ENCODE measurements at places on chromosomes 12 and 14. TPM values are rescaled to one million over a fixed set of nuclear protein-coding genes. Genes with fewer than 3 reads are reported as not detected.

DNA sequence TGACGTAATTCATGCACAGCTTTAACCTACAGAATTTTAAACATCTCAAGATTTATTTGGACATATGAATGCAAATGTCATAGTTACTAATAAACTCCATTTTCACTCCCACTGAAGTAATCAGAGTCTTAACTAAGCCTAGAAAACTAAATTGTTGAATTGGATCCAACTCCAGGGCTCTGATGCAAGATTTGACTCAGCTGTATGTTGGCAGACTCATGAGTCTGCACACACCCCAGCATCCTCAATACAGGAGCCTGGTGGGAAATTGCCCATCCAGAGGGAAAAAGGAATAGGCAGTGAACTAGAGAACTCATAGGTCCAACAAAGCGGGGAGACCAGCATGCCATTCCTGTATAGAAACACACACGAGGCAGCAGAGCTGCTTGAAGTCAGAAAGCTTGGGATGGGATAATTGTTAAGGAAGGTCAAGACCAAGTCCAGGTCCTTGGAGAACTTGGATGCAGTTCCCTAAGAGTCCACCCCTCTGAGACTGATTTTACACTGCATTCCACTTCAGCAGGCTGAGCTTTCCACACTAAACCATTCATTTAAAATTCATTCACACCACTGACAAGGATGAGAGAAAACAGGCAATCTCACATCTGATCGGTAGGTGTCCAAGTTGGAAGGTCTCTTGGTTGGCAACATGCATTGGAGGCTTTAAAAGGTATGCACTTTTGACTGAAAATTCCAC, 14.4 kb downstream of the TMTC1 start:
- no peak for DNase-seq

The GCH1 gene
- total RNA-seq: 4.9 TPM

GRCh38 chr14:49189375-49189774, 396.8 kb downstream of the RPS29 start:
- DNase-seq: no peak

DNA sequence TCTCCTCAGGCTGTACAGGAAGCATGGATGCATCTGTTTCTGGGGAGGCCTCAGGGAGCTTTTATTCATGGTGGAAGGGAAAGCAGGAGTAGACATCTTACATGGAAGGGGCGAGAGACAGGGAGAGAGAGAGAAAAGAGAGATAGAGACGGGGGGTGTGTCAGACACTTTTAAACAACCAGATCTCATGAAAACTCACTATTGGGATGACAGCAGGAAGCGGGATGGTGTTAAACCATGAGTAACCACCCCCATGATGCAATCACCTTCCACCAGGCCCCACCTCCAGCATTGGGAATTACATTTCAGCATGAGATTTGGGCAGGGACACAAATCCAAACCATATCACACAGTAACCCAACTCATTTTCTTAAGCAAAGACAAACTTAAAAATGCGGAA, 110.0 kb upstream of the EEA1 start:
- no peak for DNase-seq

DNA sequence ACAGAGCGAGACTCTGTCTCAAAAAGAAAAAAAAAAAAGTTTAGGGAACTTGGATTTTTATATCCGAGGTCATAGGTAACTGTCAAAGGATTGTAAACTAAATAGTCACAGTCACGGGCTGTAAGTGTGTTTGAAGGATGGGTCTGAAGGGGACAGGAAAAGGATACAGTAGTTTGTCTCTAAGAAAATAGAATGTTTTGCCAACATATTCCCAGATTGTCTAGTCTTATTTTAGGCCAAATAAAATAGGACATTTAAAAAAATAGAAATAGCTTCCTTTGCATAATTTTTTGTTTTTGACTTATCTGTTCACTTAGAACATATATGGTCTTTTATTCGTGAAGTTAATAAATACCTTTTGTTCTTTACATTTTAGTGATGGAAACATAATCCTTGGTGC, 24.2 kb upstream of the REP15 start:
- DNase-seq: no peak

The RNU7-1 gene
- not detected for total RNA-seq

GRCh38 chr14:87002776-87003175, 990.2 kb downstream of the GALC start:
- no peak for DNase-seq

GRCh38 chr12:109885616-109886015, 5.3 kb upstream of the GLTP start:
- no peak for DNase-seq

GRCh38 chr12:47614521-47614920, 91.3 kb downstream of the RPAP3 start:
- DNase-seq: no peak

GRCh38 chr12:11705010-11705409, 55.5 kb downstream of the ETV6 start:
- DNase-seq: no peak

- no peak for DNase-seq
Observed at GRCh38 chr12:116628989-116629388, 69.8 kb downstream of the MAP1LC3B2 start.

DNA sequence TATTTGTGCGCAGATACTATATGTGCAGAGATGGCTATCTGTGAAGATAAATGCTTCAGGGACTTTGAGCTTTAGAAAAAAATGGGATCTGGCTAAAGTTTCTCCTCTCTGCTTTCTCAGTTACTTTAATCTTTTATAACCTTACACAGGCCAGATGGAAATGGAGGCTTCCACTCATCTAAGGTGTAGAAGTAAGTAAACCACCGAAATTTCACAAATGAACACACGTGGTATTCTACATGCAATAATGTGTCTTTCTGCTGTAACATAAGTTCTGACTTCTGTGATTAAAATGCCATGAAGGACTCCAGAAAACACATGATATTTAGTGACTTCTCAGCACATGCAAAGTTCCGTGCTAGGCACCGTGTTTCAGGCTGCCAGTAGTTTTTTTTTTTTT, 99.1 kb upstream of the FOXN3 start:
- DNase-seq: no peak

- no peak for DNase-seq
Observed at GRCh38 chr14:94028450-94028826, 2.3 kb downstream of the OTUB2 start.

GRCh38 chr12:115035535-115036107, 351.6 kb upstream of the TBX3 start:
- DNase-seq: no peak

DNA sequence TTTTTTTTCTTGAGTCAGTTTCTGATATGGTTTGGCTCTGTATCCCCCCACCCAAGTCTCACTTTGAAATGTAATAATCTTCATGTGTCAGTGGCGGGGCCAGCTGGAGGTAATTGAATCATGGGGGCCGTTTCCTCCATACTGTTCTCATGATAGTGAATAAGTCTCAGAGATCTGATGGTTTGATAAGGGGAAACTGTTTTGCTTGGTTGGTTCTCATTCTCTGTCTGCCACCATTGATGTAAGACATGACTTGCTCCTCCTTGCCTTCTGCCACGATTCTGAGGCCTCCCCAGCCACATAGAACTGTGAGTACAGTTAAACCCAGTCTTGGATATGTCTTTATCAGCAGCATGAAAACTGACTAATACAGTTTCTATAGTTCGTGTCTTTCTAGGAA, 42.9 kb downstream of the WNK1 start:
- no peak for DNase-seq

- DNase-seq: no peak
Observed at GRCh38 chr14:91464615-91465205, 45.4 kb downstream of the PPP4R3A start.

The EXD2 gene
- 22.7 TPM for total RNA-seq

DNA sequence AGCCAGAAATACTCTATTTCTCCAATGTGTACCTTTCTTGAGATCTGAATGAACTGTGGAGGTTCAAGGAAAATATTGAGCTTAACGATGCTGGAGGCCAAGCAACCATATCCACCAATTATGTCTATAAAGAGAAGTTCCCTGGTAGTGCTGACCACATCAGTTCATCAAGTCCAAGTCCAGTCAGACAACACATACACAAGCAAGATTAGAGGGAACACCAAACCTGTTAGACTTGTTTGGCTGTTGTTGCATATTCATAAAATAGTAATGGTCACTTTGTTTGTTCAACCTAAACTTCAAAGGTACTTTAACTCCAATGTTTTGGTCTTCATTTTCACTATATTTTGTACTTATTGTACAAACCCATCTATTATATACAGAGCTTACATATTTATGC, 81.6 kb downstream of the LMO3 start:
- no peak for DNase-seq

Data from prostate gland (tissue), 2 donors.